Activated T-helper 17 cell treated with anti-CD3 and anti-CD28 coated beads, Interleukin-2, amount 50 U/mL, for 72 hours (primary cell): ENCODE measurements at places on chromosomes 3 and 15.

GRCh38 chr15:29070471-29071231 is 184.9 kb downstream of the APBA2 start:
- H3K4me1 ChIP-seq: no peaks in the 10 kb centered on the region
- ATAC-seq: no peak
- no peak overlapping the region for H3K27ac ChIP-seq
- no peaks in the 10 kb centered on the region for H3K27me3 ChIP-seq
- H3K36me3 ChIP-seq: no peaks in the 10 kb centered on the region

DNA sequence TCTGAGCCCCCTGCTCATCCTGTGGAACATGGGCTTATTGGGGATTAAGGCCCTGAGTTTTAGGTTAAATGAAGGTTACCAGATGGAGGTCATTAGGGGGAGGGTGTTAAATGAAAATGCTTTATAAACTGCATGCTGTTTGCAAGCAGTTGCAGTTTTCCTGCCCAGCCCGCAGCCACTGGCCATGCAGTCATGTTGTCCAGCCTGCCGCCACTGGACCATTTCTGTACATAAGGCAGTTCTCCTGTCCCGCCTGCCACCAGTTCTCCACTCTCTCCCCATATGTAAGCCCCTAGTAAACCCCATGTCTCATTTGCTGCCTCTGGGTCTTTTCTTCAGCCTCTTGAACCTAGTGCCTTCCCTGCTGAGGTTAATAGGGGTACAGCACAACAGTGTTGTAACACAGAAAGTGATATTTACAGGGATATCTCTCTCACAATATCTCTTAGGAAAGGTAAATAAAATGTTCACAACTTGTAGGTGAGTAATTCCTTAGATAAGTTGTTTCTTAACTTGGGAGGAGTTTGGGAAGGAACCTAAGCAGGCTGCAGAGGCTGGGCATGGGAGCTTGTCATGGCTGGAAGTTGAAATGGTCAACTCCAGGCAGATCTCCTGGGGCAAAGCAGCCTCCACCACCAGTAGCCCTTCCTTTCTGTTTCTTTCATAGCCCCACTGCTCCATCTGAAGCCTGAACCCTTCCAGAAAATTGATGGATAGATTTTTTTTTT is 148.2 kb downstream of the CMSS1 start:
- H3K27me3 ChIP-seq: no peaks in the 10 kb centered on the region
- no peak for ATAC-seq
- H3K36me3 ChIP-seq: peaks cover 5% of the 10 kb centered on the region

DNA sequence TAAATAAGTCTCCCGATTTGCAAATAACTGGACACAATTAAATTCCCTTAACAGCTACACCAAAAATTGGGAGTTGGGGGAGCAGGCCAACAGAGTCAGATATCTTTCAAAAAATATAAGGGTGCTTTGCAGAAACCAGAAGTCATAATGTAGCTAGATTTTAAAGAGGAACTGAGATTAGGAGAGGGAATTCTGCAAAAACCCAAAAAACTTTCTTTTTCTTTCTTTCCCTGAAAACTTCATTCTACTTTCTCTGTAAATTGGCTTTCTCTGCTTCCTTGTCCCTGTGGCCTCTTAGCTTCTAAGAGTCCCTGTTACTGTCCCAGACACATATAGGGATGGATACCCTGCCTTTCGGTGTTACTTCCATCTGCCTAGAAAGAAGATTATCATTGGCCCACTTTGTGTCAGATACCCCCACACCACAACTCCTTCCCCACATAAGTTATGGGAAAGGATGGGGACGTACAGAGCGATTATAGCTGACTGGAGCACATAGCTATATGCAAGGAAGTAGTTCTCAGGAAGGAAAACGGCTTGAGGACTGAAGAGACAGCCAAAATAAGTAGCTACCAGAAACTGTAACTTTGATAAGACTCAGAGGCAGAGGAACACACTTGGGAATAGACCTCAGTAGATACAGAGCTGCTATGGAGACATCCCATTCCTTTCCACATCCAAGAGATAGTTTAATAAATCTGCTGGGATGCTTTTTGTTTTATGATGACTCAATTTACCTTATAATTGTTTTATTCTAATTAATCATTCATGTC is 129.1 kb upstream of the TGFBR2 start:
- peaks cover 11% of the 10 kb centered on the region for H3K4me1 ChIP-seq
- ATAC-seq: no peak
- H3K36me3 ChIP-seq: no peaks in the 10 kb centered on the region
- no peak overlapping the region for H3K4me3 ChIP-seq
- peak overlapping the region; percentile 64 for H3K27ac ChIP-seq

DNA sequence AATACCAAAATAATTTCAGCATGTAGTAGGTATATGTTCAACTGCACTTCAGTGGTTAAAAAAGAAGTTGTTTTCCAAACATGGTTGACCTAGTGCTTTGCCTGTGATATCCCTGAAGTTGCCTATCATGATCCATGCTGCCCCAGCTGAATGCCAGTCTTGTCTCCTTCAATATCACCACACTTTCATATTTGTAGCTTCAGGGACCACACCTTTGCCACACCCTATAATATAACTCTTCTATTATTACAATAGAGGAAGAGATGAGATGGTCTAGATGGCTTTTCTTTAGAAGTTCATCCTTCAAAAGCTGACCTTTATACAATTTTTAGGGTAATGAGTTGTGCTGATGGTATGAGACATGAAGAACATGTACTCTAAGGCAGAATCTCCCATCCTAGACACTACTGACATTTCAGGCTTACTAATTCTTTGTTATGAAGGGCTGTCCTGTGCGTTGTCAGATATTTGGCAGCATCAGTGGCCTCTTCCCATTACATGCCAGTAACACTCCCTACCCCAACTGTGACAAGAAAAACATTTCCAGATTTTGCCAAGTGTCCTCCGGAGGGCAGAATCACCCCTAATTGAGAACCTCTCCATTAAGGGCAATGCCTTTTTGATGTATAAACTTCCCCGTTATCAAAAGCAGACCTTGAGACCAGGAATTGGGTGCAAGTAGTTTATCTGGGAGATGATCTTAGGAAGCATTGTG is 76.2 kb upstream of the PLCL2 start:
- H3K36me3 ChIP-seq: no peaks in the 10 kb centered on the region
- H3K27ac ChIP-seq: no peak overlapping the region
- no peak overlapping the region for H3K4me3 ChIP-seq

- H3K36me3 ChIP-seq: no peaks in the 10 kb centered on the region
- H3K4me3 ChIP-seq: no peak overlapping the region
- ATAC-seq: no peak
- H3K27ac ChIP-seq: no peak overlapping the region
Measured at GRCh38 chr3:25964141-25964540, 174.3 kb downstream of the OXSM start.

DNA sequence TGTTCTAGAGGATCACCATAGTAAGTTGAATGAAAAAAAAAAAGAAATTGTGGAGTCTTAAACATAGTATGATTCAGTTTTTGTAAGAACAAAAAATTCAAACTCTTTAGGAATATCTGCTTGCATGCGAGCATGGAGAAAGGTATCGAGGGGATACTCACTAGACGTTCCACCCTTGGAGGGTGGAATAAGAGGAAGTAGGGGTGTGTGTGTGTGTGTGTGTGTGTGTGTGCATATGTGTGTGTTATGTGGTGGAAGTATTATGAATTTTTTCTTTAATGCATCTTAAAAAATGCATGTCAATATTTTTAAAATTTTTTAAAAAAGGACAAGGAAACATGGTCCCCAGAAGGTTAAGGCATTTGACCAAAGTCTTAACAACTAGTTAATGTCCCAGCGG is 26.5 kb upstream of the SIAH2 start:
- no peak for ATAC-seq
- H3K4me3 ChIP-seq: no peak overlapping the region
- H3K27ac ChIP-seq: no peak overlapping the region
- no peaks in the 10 kb centered on the region for H3K36me3 ChIP-seq
- H3K27me3 ChIP-seq: no peaks in the 10 kb centered on the region

- H3K27me3 ChIP-seq: peaks cover 3% of the 10 kb centered on the region
- no peaks in the 10 kb centered on the region for H3K4me1 ChIP-seq
- H3K36me3 ChIP-seq: no peaks in the 10 kb centered on the region
- no peak overlapping the region for H3K4me3 ChIP-seq
- no peak overlapping the region for H3K27ac ChIP-seq
- ATAC-seq: no peak
Measured at GRCh38 chr3:133934996-133935842, 39.5 kb upstream of the RAB6B start.

DNA sequence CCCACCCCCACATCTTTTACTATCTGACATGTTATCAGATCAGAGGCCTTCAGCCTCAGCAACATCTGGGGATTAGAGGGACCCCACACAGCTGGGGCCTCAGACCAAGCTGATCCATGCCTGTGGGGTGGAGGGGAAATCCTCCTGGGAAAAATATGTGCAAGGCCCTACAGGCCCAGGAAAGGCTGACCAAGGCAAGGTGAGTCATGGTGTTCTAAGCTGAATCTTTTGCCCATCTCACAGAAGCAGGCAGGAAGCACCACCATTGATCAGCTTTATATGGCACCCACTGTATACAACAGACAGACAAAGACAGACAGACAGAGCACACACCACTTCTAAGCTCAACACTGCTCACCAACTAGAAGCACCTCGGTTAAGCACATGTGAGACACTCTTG is 12.4 kb upstream of the PARP6 start:
- H3K27ac ChIP-seq: peak overlapping the region; percentile 46
- no peak overlapping the region for H3K4me3 ChIP-seq
- no peaks in the 10 kb centered on the region for H3K4me1 ChIP-seq
- no peaks in the 10 kb centered on the region for H3K36me3 ChIP-seq

DNA sequence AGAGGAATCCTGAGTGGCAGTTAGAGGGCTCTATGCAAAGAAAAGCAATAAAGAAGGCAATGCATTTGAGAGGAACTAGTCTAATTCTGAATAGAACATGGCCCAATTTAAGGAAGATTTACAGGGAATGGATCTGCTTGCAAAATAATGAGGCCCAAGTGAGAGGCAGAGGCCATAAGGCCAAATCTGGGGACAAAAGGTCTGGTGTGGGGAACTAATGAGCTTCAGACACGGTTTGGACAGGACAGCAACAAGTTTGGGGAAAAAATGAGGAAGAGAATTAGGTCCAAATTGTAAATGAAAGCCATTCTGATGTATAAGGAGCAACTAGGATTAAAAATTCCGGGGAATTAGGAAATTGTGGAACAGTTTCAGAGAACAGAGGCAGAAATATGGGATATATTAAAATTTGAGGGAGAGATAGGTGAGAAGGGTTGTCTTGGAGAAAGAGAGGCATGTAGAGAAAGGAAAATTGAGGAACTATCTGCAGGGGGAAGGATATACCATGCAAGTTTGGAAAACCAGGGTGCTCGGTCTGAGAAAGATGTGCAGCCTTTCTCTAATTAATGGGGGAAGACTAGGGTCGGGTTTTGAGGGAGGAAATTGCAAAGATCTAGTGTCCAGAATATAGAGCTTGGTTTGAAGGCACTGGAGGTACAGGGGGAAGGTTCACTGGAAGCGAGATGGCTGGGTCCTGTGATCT is 73.8 kb downstream of the RBPMS2 start:
- H3K27me3 ChIP-seq: no peaks in the 10 kb centered on the region
- H3K27ac ChIP-seq: peak overlapping the region; percentile 79
- H3K36me3 ChIP-seq: peaks cover 22% of the 10 kb centered on the region
- peak overlapping the region; percentile 84 for H3K4me3 ChIP-seq
- ATAC-seq: no peak

- H3K27me3 ChIP-seq: peaks cover 35% of the 10 kb centered on the region
- H3K4me3 ChIP-seq: no peak overlapping the region
- H3K27ac ChIP-seq: no peak overlapping the region
- ATAC-seq: no peak
- no peaks in the 10 kb centered on the region for H3K36me3 ChIP-seq
- H3K4me1 ChIP-seq: peaks cover 12% of the 10 kb centered on the region
Measured at GRCh38 chr3:194130188-194130587, 5.8 kb upstream of the HES1 start.

- H3K4me1 ChIP-seq: no peaks in the 10 kb centered on the region
- no peaks in the 10 kb centered on the region for H3K27me3 ChIP-seq
- ATAC-seq: no peak
Measured at GRCh38 chr3:76958274-76958673, 81.6 kb upstream of the ROBO2 start.

GRCh38 chr15:75663931-75664421 is 16.3 kb downstream of the SNX33 start:
- no peak for ATAC-seq
- no peaks in the 10 kb centered on the region for H3K4me1 ChIP-seq
- no peak overlapping the region for H3K4me3 ChIP-seq
- no peaks in the 10 kb centered on the region for H3K36me3 ChIP-seq

- H3K27me3 ChIP-seq: no peaks in the 10 kb centered on the region
- no peak overlapping the region for H3K4me3 ChIP-seq
- peaks cover 38% of the 10 kb centered on the region for H3K4me1 ChIP-seq
- no peak for ATAC-seq
Measured at GRCh38 chr15:25433118-25433865, 5.5 kb downstream of the UBE3A start.

DNA sequence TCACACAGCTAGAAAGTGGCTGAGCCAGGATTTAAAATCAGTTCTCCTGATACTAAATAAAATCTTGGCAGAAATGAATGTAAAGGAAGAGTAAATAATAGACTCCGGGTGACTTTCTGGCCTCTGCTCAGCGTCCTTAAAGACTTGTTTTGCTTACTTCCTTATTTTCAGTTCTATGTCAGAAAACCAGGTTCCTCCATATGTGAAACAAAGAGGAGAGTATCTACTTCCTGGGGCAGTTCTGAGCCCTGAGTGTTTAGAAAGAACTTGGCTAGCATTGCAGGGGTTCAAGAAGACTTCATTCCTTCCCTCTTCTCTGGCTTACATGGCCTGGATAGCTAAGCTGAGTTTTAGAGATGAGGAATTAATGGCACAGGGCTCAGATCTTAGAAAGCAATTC is 222.8 kb upstream of the TLE3 start:
- ATAC-seq: no peak
- H3K27me3 ChIP-seq: no peaks in the 10 kb centered on the region
- no peak overlapping the region for H3K27ac ChIP-seq
- H3K4me1 ChIP-seq: no peaks in the 10 kb centered on the region
- H3K36me3 ChIP-seq: no peaks in the 10 kb centered on the region
- H3K4me3 ChIP-seq: no peak overlapping the region

- no peaks in the 10 kb centered on the region for H3K4me1 ChIP-seq
- no peaks in the 10 kb centered on the region for H3K36me3 ChIP-seq
- peaks cover 11% of the 10 kb centered on the region for H3K27me3 ChIP-seq
Measured at GRCh38 chr3:31802981-31803740, 177.9 kb downstream of the OSBPL10 start.

- no peaks in the 10 kb centered on the region for H3K36me3 ChIP-seq
- H3K4me3 ChIP-seq: no peak overlapping the region
- no peaks in the 10 kb centered on the region for H3K27me3 ChIP-seq
- H3K4me1 ChIP-seq: peaks cover 11% of the 10 kb centered on the region
Measured at GRCh38 chr15:64948916-64949315, 37.2 kb downstream of the ANKDD1A start.

GRCh38 chr3:57003676-57004075 is 56.8 kb upstream of the SPATA12 start:
- peaks cover 8% of the 10 kb centered on the region for H3K27me3 ChIP-seq
- ATAC-seq: no peak
- no peak overlapping the region for H3K27ac ChIP-seq

GRCh38 chr3:61912158-61912557 is 350.8 kb downstream of the PTPRG start:
- no peaks in the 10 kb centered on the region for H3K4me1 ChIP-seq
- no peak overlapping the region for H3K4me3 ChIP-seq
- no peaks in the 10 kb centered on the region for H3K36me3 ChIP-seq
- H3K27ac ChIP-seq: no peak overlapping the region
- no peaks in the 10 kb centered on the region for H3K27me3 ChIP-seq
